ENCODE measurements at places on chromosomes 3 and 15. TPM values are rescaled to one million over a fixed set of nuclear protein-coding genes. Genes with fewer than 3 reads are reported as not detected.

DNA sequence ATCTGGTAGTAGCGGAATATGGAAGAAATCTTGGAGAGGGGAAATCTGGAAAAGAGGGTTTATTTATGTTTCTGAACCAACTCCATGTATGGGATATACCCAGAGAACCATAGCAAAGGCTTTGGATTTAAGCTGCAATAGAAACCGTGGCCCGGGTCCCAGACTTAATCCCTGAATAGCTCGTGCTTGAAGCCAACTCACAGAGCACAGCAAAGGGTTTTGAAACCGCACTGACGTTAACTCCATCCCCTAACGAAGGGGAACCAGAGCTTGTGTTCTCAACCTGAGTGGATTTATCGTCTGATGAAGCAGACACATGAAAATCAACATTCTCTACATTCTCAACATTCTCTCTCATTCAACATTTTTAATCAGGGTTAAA, 154.6 kb downstream of the APBA2 start:
- no peak for DNase-seq

- no peak for DNase-seq
Measured at GRCh38 chr3:111862974-111863373, 3.9 kb downstream of the PHLDB2 start.

The SAMD7 gene
- not detected for total RNA-seq

The GP9 gene
- not detected for total RNA-seq

DNA sequence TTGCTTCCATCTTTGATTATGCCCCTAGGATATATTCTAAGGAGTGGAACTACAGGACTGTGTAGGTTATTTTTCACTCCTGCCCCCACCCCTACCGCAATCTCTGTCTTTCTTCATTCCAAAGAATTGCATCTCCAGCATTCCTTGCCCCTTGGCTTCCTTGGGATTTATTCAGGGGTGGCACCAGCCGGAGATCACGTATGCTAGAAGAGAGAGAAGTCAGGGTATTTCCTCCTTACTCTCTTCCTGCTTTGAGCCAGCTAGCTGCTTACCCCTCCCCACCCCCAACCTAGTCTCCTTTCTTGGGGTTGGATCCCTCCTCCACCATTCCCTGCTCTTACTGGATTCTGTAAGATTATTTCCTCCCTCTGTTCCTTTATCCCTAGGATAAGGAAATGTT, 35.0 kb upstream of the DENND4A start:
- no peak for DNase-seq

The CNTN6 gene
- not detected for total RNA-seq
